ENCODE measurements at places on chromosomes 11 and 22.

- DNase-seq = no peak
Measured at GRCh38 chr11:121670805-121671282, 218.1 kb upstream of the SORL1-AS1 start.

- DNase-seq = no peak
Measured at GRCh38 chr11:11582011-11582701, 39.6 kb downstream of the GALNT18 start.

GRCh38 chr11:118186346-118187107 lies 10.1 kb upstream of the SCN2B start:
- no peak for DNase-seq

DNA sequence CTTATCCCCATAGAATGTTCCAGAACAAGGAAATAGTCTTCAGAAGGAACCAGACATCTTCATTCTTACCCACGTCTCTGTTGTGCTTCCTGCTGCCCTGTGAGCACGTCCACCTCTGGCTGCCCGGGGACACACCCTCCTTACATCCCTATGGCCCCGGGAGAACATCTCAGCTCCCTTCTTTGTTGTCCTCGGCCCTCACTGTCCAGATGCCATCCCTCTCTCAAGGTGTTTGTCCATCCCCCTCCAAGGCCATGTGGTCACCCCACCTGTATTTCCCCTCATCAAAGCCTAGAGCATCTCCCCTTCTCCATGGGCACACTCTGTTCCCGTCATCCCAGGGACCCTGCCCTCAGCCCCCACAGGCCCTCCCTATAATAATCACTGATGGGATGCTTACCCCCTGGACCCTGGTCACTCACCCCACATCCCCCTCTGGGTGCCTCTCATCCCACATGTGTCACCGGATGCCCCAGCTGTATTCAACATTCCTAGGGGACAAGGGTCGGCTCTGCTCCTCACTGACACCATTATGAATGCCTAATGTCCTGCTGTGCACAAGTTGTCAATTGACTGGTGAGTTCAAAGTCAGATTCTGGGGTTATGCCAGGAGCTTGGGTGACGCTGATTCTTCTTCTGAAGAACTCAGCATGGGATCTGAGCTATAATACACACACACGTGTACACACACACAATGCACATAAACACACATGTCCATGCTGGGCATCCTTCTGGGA lies 28.8 kb downstream of the IGLL5 start:
- no peak for DNase-seq

DNA sequence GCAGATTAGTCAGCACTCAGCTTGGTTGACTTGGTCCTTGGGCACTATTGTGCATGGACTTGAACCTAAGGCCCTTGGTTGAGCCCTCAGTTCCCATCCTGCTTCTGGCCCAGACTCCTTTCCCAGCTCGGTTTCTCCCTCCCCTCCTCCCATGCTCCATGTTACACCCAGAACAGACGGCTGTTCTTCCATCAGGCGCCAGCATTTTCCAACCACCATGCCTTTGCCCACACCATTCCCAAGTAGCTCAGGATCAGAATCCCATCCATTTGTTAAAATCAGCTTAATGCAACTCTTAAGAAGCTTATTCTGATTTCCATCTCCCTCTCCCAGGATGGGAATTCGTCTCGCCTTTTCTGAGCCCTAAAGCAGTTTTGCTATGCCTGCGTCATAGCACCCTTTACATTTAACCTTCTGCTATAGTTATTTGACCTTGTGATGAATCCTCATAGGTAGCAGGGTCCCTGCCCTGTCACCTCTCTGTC lies 110.7 kb downstream of the MICAL2 start:
- DNase-seq = no peak

DNA sequence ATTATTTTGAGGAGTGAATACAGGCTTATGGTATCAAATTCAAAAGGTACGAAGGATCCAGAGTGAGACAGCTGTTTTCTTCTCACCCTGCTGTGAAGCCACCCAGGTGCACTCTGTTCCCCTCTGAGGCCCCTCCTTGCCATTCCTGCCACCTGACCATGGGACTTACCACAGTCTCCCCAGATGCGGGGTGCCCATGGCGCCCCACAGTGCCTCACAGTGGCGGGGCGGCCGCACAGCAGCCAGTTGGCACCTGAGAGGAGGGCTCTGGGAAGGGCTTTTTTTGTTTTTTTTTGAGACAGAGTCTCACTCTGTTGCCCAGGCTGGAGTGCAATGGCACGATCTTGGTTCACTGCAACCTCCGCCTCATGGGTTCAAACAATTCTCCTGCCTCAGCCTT lies 151.7 kb downstream of the CEP164 start:
- DNase-seq = no peak

GRCh38 chr11:72739240-72740059 lies 12.8 kb downstream of the ARAP1 start:
- DNase-seq = no peak

GRCh38 chr22:30178181-30179126 lies 68.1 kb downstream of the LIF start:
- DNase-seq = no peak

GRCh38 chr11:119295178-119295577 lies 21.8 kb downstream of the MCAM start:
- no peak for DNase-seq

DNA sequence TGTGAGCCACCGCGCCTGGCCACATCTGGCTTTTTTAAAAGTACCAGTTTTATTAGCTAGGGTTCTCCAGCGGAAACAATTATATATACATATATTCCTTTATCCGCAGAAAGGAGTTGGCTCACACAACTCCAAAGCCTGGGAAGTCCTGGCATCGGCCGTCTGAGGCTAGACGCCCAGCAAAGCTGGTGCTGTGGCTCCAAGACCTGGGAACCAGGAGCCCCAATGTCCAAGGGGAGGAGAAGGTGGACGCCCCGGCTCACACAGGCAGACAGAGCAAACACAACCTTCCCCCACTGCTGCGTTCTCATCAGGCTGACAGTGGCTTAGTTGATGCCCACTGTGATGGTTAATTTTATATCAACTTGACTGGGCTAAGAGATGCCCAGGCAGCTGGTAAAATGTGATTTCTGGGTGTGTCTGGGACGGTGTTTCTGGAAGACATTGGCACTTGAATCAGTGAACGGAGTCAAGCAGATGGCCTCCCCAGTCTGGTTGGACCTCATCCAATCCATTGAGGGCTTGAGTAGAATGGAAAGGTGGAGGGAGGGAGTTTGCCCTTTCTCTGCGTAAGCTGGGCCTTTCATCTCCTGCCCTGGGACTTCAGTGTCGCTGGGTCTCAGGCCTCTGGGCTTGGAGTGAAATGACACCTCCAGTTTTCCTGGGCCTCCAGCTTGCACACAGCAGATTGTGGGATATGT lies 904.4 kb downstream of the BRD1 start:
- DNase-seq = no peak

DNA sequence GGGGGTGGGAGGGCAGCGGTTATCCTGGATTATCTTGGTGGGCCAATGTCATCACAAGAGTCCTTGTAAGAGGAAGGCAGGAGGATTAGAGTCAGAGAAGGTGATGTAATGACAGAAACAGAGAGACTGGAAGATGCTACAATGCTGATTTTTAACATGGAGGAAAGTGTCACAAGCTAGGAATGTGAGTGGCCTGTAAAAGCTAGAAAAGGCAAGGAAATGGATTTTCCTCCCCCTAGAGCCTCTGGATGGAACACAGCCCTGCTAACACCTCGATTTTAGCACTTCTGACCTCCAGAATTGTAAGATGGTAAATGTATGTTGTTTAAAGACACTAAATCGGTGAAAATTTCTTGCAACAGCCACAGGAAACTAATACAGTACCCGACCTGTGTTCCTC lies 109.3 kb downstream of the MN1 start:
- DNase-seq = no peak

GRCh38 chr11:113992459-113993110 lies 17.7 kb downstream of the HTR3A start:
- no peak for DNase-seq

DNA sequence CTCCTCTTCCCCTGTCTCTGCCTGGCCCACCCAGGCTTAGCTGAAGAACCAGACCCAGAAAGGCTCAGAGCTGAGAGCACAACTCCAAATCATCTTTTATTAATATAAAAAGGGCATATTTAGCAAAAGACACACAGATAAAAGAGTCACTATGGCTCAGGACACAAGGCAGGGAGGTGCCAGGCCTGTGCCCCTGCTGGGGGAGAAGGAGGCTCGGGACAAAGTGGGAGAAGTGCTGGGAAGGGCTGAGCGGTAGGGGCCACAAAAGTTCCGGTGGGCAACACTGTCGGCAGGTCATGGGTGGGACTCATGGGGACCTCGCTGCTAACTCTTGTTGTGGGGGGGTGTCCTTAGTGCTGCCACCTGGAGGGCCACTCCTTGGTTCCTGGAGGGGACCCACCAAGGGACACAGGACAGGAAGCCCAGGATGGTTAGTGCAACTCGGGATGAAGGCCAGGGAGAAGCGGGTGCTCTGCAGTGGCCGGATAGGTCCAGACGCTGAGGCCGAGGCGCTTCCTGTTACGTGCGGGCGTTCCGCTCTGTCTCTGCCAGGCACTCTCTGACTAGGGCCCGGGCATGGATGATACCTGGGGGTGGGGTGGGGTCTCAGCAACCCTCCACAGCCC lies 1.4 kb upstream of the PITPNM1 start:
- no peak for DNase-seq

DNA sequence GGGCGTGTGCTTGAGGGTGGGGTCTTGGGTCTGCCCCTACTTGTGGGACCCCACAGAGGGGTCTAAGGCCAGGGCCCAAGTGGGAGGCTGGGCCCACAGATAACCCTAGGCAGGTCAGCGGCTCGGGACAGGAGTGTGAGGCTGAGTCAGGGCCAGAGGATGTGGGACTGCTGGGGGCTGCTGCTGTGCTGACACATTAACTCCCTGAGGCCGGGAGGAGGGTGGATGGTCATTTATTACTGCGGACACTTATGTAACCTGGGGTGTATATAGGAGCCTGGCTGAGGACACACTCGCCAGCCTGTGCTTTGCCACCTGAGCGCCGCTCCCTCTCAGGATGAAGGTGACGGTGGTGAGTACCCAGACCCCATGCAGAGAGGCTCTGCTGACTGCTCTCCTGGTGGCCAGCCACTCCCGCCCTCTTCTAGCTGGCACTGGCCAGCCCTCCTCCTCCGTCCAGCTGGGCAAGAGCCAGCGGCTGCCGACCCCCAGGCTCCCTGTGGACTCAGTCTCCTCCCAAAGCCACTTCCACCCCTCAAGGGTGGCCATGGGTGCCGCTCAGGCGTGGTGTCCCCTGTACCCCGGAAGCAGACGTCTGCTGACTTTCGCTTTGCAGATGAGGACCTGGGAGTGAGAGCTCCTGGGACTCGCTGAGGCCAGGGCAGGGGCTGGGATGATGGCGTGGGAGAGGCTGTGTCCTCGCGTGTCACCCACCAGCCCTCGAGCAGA lies at the start of gene MIOX:
Gene MIOX, plus strand, starts transcription at position 299 of the 729 bp plus-strand sequence. Its CDS starts 39 bp downstream, at position 338.
- DNase-seq = no peak

DNA sequence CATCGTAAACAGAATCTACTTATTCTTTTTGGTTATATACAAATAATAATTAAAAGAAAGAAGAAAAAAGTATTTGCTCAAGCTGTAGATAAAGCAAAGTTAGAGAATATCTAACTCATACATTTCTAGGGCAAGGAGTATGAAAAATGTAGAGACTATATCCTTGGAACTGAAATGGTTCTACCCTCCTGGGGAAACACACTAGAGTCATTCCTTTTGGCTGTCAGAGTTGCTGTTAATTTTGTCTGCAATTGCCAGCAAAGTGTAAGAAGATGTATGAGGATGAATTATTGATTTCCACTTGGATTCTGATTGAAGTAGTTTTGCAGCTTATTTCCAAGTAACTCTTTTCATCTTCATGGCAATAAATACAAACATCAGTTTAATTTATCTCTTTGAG lies 69.1 kb downstream of the SLC17A6 start:
- no peak for DNase-seq

DNA sequence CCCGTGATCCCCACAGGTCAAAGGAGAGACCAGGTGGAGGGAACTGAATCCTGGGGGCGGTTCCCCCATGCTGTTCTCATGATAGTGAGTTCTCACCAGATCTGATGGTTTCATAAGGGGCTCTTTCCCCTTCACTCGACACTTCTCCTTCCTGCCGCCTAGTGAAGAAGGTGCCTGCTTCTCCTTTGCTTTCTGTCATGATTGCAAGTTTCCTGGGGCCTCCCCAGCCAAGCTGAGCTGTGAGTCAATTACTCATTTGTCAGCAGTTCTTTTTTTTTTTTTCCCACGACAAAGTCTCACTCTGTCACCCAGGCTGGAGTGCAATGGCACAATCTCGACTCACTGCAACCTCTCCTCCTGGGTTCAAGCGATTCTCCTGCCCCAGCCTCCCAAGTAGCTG lies 1530.4 kb downstream of the BRD1 start:
- no peak for DNase-seq

DNA sequence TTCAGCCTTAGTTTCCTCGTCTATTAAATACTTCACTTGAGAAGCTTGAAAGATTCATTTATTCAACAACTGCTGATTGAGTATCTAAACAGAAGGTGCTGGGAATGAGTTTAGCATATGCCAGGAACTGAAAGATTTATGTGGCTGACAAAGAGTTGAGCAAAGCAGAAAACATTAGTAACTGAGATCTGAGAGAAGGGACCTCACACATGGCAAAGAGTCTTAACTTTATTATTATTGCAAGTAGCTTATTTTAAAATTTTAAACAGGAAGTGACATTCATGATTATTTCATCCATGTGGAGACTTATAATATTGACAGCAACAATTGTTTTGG lies 133.6 kb downstream of the CASP12 start:
- DNase-seq = no peak

DNA sequence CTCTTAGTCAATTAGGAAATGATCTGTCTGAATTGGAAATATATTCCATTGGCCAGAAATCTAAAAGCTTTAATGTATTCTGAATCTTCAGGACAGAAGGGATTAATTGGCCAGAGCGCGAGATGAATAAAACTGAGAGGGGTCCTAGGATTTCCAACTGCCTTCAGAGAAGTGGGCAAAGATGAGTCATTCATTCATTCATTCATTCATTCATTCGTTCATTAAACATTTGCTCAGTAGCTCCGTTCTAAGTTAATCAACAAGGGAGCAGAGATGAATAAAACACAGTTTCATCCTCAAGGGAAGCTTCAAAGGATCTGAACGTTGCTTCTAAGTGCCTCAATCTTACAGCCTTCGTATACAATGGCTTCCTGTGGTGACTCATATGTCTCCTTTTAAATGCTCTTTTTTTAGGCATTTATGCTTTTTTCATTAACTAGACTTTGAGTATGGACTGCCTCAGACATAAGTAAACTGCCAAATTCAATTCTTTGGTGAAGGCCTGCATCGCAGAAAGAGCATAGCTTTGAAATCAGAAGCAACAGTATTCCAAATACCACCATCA lies 537.4 kb upstream of the CCDC90B start:
- no peak for DNase-seq

- DNase-seq = no peak
Measured at GRCh38 chr22:47315862-47316419, 553.5 kb downstream of the TBC1D22A start.
